Kidney capillary endothelial cell (primary cell): ENCODE measurements at places on chromosomes 2 and 18.

DNA sequence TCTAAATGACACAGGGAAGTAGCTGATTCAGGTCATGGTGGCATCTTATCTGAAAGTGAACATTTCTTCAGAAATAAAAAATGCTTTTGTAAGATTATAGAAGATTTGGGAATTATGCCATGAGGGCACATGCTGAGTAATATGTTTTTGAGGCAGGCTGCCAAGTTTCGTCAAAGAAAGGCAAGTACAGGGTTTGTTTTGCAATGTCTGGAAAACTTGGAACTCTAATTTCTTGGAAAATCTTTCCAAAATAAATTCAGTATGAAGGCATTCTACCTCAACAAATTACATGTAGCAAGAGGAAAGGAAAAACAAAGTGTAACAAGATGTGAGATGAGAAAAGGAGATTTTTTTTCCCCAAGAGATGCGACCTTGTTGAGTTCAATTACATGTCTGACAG is 167.7 kb downstream of the PLCL1 start:
- peak; percentile 5 for DNase-seq

DNA sequence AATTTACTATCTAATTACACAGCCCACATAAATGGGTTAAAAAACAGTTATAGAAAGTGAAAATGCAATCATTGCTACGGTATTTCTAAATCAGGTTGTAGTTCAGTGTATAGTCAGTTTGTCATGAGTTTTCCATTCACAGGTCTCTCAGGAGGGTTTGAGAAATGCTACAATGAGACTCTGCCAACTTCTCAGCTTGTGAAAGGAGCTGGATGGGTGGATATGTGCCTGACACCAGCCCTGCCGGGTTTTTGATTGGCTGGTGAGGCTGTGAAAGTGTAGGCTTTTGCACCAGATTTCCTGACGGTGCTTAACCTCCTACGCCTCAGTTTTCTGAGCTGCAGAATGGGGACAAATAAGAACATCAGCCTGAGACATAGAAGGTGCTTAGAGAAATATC is 102.6 kb upstream of the SMIM21 start:
- DNase-seq, result no peak

GRCh38 chr2:109176928-109177327 is 47.9 kb downstream of the SH3RF3 start:
- no peak for DNase-seq

GRCh38 chr2:212683346-212684097 is 144.9 kb upstream of the ERBB4 start:
- peak; percentile 8 for DNase-seq

- DNase-seq, result no peak
Measured at GRCh38 chr2:207428573-207428972, 101.2 kb upstream of the CREB1 start.

- DNase-seq, result peak; percentile 27
Measured at GRCh38 chr18:37564711-37565100, 892 bp downstream of the CELF4 start.

GRCh38 chr2:13558368-13558767 is 841.6 kb downstream of the TRIB2 start:
- no peak for DNase-seq

- DNase-seq, result no peak
Measured at GRCh38 chr2:12507295-12507694, 209.4 kb upstream of the TRIB2 start.

GRCh38 chr2:222076973-222077690 is 221.7 kb downstream of the PAX3 start:
- DNase-seq, result no peak

- peak; percentile 19 for DNase-seq
Measured at GRCh38 chr2:24492421-24493279, 1.6 kb downstream of the NCOA1 start.

DNA sequence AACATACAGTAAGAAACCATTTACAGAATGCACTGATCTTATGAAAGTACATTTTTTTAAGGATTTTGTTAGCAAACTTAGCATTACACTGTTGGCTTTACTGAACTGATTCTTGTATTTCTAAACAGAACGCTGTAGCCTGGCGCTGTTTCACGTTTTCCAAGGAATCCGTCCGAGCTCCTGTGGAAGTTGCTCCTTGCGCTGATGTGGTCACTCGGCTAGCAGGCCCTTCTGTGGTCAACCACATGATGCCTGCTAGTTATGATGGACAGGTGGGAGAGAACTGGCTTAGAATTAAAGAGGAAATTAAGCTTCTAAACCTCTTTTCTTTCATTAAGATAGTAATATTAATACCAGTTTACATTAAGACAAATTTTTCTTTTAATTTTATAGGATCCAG is 76.8 kb downstream of the CEP192 start:
- DNase-seq, result no peak

- DNase-seq, result peak; percentile 29
Measured at GRCh38 chr18:58117786-58118403, 73.9 kb downstream of the NEDD4L start.

DNA sequence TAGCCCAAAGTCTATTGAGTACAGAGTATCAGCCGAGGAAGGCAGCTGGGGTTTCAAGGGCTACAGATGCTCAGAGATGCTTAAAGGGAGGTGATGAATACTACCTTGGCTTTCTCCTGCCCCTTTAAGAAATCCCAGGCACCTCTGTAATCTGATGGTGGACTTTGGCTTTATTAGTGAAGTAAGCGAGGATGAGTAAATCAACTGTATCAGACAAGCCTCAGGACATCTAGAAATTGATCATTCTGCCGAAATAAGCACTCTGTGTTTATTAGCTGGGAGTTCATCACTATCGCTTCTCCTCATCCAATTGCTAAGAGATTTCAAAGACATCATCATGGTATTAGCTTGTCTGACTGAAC is 344.4 kb downstream of the SETBP1 start:
- DNase-seq, result no peak

- no peak for DNase-seq
Measured at GRCh38 chr2:182067393-182067792, 81.7 kb downstream of the PPP1R1C start.

DNA sequence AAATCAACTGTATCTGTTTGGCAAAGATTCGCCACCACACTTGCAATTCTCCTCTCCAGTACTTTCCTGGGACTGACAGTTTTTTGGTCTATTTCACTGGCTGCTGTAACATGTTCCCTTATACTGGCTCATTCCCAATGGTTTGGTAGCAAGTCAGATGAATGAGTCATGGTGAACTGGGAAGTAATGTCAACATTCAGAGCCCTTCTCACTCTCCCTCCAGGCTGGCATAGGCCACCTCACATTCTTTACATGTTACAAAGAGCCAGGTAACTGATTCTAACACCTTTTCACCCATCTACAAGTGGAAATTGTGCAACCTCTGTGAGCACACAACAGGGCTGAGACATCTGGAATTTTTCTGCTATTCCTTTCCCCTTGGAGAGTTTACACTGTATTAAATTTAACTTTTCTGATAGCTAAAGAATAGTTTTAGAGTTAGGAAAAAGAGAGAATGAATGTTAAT is 111.3 kb upstream of the TLK1 start:
- peak; percentile 5 for DNase-seq

- DNase-seq, result no peak
Measured at GRCh38 chr2:174449033-174449432, 37.8 kb downstream of the GPR155 start.

- no peak for DNase-seq
Measured at GRCh38 chr2:218386505-218387368, 4.7 kb downstream of the SLC11A1 start.

DNA sequence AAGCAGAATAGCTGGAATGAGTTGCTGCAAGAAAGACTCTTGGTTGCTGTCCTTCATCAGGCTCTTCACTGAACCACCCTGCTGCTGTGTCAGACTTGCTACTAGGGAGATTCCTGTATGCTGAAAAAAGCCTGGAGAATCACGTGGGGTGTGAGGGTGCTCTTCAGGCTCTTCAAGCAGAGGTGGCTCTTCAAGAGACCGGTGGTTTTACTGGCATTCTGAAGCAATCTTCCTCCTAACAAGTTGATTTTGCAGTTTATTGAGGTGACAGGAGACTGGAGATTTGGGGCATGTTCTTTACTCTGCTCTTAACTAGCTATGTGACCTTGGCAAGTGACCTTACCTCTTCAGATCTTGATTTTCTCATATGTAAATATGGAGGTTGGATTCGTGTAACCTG is 14.1 kb downstream of the TMEM178A start:
- no peak for DNase-seq

GRCh38 chr2:32358111-32358482 is 1.3 kb downstream of the BIRC6 start:
- no peak for DNase-seq

GRCh38 chr2:1598041-1598710 is 146.1 kb downstream of the PXDN start:
- no peak for DNase-seq

GRCh38 chr18:11947214-11948191 is 33.8 kb upstream of the IMPA2 start:
- DNase-seq, result peak; percentile 78

DNA sequence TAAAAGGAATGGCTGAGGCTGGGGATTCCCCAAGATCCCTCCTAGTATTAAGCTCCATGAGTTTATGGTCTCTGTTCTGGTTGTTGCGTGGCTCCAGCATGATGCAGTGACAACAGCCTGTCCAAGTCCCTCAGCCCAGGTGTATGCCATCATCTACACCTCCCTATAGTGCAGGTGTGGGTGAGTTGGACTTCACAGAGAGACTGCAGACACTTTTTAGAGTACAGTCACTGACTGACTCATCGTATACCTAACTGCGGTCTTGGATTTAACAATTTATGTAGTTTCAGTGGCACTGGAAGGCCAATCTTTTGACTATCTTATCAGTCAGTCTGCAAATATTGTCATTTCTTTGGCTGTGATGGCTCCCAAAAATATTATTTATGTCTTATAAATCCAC is 415.0 kb downstream of the TMX3 start:
- DNase-seq, result no peak

DNA sequence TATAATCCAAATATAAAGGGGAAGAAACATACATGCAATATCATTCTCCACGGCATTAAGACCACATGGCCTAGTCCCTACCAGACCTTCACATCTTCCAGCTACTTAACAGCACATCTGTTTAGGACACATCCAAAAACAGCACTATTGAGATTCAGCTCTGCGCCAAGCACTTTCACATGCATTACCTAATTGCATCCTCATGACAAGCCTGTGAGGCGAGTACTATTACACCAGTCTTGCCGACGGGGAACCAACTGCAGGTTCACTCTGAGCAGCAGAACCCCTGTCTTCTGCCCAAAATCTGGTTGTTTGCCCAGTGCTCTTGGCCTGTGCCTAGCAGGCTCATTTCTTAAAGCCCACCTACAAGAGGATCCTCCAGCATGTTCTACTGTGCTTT is 66.7 kb downstream of the AAK1 start:
- no peak for DNase-seq
